GM12891 (cell line): ENCODE measurements at places on chromosomes 12 and 14.

DNA sequence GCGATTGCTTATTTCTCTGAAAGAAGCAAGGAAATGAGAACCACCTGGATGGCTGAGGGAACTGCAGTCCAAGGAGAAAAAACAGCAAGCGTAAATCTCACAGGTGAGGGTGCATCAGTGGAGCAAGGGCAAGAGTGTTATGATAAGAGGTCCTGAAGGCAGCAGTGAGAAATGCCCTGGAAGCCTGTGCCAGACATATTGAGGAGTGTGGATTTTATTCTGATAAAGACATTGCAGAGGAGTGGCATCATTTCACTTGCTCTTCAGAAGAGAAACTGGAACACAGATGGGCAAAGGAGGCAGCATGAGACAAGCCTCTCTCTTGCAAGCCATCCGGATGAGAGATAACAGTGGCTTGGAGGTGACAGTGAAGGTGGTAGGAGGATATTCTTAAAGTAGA is 78.5 kb downstream of the PDE3A start:
- no peak for DNase-seq

DNA sequence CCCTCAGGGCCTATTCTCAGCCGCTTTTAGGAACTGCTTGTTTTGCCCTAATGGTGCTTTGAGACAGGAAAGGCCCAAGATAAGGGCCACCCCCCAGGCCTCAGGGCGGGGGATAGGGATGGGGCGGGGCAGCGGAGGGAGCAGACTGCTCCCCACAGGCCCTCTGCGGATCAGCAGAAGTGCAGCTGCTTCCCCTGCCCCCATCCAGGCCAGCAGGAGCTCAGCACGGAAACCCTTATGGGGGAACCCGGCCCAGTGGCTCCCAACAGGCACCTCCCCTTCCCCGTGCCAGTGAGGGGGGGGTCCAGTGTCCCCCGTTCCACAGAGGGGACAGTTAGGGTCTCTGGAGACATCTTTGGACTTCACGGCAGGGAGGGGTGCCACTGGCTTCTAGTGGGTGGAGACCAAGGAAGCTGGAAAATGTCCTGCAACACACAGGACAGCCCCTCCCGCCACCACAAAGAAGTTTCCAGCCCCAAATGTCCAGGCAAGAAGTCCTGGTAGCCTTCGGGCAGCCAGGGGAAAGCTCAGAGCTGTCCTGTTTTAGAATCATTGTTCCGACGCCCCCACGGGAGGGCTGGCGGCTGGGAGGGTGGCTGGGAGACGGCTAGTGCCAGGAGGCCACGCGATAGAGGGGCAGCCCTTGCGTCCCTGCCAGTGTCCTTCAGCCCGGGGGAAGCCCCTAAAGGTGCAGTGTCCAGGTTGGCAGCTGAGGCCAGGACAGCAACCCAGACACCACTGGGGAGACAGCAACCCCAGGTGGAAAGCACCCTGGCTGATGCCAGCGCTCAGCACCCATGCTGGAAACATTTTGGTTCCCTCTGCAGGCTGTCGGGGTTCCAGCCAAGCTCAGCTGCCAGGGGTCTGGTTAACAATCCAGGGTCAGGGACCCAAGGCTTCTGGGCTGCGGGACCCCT is 10.4 kb upstream of the GPR132 start:
- peak; percentile 95 for DNase-seq

DNA sequence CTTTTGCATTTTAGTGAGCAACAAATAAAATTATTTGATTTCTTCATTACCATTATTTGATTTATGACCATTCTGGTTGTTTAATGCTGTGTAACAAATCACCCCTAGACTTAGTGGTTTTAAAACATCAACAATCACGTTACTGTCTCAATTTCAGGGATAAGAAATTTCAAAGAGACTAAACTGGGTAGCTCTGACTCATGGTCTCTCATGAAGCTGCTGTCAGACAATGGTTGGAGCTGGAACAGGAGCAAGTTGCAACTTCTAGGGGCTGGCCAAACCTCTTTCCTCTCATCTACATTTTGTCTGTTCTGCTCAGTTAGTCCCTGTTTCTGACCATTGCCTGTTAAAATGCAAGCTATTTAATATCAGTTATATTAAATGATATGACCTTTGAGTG is 517.0 kb downstream of the KCNH5 start:
- no peak for DNase-seq

DNA sequence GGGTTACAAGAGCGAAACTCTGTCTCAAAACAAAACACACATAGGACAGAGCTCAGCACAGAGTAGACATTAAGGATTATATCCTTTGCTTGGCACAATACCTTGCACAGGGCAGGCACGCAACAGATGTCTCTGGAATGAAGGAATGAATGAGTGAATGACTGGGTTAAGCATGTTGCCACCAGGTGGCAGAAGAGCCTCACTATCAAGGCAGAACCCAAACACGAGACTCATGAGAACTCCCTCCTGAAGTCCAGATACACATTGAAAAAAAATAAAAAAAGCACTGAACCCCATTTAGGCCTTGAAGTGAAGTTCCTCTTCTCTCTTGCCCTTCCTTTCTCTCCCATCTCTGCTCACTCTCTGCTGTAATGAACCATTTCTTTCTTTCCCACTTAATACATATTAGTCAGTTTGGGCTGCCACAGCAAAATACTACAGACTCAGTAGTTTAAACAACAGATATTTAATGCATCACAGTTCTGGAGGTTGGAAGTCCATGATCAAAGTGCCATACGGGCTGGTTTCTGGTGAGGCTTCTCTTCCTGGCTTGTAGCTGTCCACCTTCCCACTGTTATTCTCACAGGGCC is 26.6 kb upstream of the LTA4H start:
- DNase-seq: peak; percentile 49

DNA sequence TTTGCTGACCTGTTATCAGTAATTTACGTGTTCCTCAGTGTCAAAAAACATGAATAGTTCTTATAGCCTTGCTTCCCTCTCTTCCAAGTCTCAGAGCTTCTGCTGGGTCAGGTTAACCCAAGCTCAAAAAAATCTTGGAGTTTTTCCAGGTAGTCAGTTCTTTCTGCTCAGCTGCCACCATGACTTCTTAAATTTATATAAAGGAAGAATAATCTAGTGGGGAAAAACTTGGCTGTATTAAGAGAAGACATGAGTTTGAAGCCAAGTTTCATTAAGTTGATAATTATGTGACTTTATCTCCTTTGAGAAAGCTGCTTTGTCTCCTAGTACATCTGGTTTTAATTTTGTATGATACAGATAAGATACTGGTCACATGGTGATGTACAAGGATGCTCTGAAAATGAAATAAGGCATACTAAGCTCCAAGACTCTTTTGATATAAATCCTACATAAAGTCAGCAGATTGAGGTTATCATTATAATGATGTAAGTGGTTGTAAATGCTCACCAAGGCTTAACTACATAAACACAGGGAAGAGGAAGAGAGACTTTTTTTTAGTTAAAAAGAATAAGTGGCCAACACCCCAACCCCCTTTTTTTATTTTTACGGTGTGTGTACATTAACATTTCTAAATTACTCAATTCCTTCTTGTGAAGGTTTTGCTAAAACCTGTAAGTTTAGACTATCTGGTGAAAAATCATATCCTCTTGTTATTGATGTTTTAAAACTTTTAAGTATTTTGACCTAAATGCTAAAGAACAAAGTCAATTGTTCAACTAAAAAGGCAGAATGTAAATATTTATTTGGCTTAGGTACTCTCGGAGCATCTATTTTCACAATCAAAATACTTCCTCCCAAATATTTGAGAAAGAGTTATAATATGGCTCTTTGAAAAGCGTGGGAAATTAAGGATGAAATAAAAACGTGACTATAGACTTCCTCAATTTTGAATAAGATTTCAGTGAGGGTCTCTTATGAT is 84.1 kb upstream of the SLC38A2 start:
- no peak for DNase-seq

DNA sequence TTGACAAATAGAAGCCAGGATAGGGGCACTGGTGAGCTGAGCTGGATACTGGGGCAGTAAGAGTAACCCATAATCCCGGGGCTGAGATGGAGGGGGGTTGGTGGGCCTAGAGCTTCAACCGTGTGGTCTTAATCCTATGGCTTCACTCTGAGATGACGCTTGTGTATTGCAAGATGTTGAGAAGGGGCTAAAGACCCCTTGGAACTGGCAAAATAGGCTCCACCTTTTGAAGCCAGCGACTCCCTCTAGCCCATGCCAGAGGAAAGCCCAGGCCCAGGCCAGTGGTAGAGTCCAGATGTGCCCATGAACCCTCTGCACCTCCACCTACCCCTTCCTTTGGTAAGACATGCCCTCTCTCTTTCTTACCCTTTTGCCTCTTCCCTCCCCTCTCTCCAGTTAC is 4.6 kb downstream of the HOXC12 start:
- DNase-seq: no peak

DNA sequence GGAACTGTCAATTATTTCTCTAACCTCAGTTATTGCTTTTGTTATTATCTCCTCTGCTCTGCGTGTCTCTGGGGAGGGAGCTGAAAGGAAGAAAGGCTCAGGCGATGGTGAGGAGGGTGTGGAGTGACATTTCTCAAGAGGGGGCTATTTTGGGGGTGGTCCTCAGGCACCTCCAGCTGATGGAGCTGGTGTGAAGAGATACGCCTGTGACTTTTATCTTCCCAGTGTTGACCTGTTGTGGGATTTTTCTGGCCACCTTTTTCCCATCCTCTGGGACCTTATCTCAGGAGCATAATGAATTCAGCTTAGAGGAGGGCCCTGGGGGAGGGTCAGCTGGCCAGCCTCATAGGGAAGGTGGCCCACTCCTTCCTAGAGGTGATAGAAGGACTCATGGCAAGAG is 26.4 kb downstream of the KCNA5 start:
- DNase-seq: no peak

GRCh38 chr12:47819896-47820630 is at the start of gene HDAC7:
HDAC7 (minus strand) TSS chr12:47819903; CDS start chr12:47819785, 118 bp downstream.
- DNase-seq: peak; percentile 80

DNA sequence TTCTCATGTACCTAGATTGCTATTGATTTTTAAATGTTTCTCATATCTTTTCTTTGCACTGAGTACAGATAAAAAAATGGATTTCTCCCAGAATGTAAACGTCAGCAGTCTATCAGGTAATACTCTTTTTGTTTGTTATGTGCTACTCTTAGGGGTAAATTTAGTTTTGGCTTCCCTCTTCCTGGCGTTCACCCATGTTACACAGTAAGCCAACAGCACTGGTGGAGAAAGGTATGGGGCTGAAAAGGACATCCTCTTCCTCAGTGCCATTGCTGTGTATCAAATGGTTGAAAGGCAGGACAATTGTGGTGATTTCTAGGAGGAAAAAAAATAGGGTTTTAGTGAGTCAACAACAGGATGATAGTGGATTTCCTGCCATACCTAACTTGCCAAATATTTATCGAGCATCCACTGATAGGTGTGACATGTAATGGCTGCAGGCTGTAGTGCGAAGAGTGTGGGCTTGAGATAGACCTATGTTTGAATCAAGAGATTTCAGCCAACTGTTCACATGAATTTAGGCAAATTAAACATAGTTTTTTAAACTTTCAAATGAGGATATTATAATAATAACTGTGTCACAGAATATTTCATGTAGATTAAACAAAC is 7.5 kb downstream of the KLRF2 start:
- DNase-seq: no peak

- DNase-seq: no peak
These were observed 20.2 kb downstream of the HDAC7 start for GRCh38 chr12:47799357-47799955.

- DNase-seq: no peak
These were observed 29.8 kb downstream of the PPP1R13B start for GRCh38 chr14:103817595-103817994.

DNA sequence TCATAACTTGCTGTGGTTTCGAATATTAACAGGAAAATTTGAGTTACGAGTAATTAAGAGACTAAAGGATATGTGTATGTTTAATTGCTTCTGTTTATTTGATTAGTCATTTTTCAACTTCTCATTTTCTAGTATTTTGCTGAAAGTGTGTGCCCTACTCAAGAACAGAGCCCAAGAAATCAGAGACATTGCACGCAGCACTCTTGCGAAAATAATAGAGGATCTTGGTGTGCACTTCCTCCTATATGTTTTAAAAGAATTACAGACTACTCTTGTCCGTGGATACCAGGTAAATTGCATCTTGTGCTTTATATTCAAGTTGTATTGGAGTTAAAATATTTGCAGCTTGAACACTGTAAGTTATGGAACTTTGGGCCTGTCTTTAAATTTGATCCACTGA is 50.8 kb downstream of the ARL1 start:
- no peak for DNase-seq

DNA sequence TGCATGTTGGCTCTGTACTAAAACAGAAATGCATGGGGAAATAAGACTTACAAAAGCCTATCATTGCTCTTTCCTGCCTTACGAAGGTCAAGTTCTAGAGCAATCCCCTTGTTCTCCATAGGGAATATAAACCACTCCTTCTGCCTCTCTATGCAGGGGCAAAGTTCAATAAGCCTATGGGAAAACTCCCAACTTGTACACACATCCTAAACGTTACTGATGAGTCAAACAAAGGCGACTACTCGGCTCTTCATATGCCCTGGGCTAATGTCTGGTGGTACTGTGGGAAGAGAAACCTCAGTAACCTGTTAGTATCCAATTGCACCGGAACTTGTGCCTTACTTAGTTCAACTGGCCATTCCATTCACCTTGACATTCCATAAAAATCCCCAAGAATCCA is 32.7 kb downstream of the PRMT8 start:
- no peak for DNase-seq

DNA sequence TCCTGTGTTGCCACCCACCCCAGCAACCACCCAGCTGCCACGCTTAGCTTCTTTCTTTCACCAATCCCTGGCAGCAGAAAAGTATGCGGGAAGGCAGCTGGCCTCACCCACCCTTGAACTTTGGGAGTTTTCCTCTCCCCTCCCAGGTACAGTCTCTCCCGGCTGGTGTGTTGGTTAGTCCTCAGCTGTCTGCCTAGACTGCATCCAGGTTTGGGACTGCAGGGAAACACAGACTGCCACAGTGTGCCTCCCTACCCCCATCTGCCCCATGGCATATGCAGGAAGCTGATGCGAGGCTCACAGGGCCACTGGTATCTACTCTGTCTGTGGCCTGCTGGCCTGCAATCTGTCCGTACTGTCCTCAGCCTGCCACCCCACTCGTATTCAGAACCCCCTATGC is 2.1 kb downstream of the CD9 start:
- no peak for DNase-seq

DNA sequence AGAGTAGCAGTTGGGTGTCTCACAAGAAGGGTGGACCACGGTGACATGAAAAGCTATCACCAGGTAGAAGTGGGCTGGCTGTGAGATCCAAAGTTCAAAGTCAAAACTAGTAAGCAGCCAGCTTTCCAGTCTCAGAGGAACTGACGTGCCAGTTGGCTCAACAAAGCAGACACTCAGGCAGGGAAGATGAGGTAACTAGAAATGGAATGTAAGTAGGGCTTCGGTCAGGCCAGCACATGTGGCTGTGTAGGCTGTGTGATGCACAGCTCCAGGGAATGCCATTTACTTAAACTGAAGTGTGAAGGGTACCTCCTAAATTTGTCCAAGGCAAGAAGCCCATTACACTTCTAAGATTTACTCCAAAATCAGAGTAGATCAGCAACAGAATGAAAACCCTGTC is 43.6 kb downstream of the PTPRR start:
- no peak for DNase-seq

GRCh38 chr12:19436931-19437330 is 2.4 kb upstream of the AEBP2 start:
- no peak for DNase-seq
